Activated CD8-positive, alpha-beta memory T cell treated with anti-CD3 and anti-CD28 coated beads for 4 hours (primary cell): ENCODE measurements at places on chromosomes 2 and 18.

DNA sequence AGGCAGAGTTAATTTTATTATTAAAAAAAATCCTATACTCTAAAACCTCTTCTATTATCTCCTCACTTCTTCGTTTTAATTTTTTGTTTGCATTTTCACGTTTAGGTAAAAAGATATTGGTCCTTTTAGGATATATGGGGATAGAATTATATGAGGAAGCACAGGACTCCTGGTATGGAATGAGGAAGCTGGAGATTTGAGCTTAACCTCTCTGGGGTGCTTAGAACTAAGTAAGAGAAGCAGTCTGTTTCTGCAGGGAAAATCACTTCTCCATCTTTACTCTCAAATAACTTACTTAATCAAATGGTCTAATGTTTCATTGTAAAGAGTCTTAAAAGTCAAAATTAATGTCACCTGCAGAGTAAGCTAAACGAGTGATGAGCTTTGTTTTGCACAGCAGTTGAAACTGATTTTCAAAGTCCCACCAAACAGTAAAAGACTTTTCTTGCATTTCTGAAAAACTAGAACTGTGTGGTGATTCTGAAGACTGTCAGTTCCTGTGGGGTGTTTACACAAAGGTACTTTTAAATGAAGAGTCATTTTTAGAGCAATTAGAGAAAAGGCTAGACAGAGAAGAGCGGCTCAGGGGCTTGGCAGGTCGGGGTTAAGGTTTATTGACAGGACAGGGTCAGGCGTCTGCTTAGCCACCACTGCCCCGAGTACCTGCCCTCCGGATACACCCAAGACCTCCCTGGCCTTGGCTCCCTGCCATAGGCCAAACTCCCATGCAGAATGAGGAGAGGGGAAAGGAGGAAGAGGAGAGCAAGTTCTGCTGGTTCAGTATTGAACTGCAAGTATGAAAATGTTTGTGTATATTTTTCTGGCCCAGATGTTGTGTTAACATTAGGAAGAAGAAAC is 21.6 kb downstream of the METAP1D start:
- no peak for DNase-seq

DNA sequence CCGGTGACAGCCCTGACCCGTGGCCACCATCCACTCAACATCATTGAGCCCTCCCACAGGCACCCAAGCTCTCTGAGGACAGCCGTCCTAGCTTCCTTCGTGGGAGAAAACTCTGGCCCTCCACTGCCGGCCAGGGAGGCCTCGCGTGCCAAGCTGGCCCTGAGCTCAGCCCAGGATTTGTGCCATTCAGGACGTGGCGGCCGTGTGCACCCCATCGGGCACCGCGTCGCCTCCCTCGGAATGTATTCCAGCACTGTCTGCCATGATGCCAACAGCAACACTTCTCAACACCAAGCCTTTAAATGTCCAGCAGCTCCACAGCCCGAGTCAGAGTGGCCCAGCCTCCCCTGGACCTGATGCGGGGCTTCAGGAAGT is 35.7 kb downstream of the ZNF516 start:
- no peak for DNase-seq

- no peak for DNase-seq
Observed at GRCh38 chr18:36942264-36942663, 113.3 kb downstream of the KIAA1328 start.

DNA sequence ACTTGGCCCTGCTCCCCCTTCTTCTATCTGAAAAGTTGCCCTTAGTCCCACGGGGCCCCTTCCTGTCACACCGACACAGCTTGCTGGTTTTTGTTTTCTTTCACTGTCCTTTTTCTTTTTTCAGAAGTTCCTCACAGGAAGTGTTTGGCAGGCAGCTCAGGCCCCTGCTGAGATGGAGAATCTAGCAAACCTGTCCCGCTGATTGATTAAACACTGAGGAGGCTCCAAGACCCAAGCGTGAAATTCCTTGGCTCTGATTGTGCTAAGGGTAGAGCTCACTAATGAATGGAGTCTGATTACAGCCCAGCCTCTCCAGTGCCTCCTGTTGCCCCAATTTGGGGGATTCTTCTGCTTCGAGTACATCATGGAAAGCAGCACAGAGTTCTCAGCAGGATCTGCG is 365.9 kb upstream of the MEX3C start:
- no peak for DNase-seq

DNA sequence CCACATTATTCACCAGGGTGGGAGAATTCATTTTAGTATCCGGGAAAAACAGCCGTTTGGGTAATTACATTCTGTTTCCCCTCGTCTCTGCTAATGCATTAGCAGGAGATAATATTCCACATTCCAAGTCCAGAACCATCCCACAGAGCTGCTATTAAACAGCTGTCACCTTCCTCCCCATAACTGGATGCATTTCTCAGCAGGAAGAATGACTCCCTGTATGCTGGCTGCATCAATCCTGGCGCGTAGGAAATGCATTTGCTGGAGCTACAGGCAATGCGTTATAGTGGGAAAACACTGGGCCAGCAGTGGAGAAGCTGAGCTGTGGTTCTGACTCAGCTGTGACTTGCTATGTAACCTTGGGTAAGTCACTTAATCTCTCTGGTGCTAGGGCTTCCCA is 246.0 kb downstream of the CLIP4 start:
- no peak for DNase-seq

GRCh38 chr2:200379481-200380090 is 73.1 kb downstream of the SPATS2L start:
- DNase-seq: no peak

DNA sequence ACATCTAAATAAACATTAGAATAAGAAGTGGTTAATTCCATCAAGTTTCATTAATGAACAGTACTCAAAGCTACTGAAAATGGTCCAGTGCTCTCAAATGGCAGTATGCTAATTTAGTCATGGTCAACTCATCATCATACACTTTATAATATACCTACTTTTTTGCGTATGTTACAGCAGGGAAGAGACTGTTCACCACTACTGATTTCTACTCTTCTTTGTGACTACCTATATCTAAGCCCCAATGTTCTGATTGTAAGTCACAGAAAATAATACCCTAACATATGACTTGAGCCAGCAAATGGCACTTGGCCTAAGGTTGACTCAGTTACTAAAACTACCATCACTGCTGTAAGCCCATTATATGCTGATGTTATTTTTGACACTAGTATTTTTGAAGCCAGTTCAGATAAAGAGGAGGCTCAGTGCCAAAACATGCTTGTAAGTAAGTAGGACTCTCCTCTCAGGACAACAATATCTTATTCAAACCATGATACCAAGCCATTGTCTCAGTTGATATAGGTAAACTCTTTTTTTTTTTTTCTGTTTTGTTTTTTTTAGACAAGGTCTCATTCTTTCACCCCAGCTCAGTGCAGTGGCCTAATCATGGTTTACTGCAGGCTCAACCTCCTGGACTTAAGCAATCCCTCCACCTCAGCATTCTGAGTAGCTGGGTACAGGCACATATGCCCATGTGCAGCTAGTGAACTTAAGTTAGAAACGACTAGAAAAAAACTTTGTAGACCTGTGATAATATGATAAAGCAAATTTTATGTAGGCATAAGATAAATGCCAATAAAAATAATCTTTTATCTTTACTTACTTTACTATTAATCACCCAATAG is 266.9 kb downstream of the ZNF385B start:
- DNase-seq: no peak

DNA sequence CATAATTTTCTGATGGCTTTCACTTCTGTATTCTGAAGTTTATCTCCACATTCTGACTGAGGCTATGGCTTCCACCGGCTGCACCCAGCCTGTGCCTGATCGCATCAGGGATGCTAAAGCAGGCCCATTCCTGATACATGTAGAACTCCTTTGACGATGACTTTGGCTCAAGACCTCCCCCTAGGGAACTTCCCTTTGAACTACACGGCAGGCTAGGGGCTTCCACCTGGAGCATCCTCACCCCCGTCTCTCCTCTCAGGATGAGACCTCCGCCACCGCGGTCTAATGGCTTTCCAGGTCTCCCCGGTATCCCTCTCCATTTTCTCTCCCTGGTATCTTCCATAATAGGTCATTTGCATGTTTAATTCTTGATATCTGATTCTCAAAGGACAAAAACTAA is 214.9 kb upstream of the CHST9 start:
- DNase-seq: no peak

DNA sequence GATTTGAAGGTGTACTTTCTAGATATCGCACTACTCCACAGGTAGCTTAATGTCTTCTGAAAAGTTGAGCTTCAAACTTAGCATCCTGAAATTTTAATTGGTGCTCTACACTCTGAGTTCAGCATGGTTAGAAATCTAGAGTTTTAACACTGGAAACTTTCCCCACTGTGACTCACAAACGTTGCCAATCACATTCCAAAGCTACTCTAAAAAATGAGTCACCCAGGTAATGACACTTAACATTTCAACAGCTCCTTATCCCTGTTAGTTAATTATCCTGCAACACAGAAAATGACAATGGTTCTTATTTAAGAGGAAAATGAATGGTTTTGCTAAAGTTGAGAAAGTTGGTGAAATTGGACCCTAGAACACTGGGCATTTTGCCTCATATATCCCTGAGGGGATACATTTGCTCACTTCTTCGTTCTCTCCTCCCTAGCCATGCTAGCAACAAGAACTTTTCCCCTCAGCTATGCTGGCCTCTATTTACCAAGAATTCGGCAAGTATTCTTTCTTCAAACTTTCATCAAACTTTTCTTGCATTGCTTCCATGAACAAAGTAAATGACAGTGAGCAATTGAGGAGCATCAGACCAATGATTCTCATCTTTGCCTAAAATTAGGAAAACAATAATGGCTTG is 1024.1 kb upstream of the KLHL29 start:
- DNase-seq: no peak

DNA sequence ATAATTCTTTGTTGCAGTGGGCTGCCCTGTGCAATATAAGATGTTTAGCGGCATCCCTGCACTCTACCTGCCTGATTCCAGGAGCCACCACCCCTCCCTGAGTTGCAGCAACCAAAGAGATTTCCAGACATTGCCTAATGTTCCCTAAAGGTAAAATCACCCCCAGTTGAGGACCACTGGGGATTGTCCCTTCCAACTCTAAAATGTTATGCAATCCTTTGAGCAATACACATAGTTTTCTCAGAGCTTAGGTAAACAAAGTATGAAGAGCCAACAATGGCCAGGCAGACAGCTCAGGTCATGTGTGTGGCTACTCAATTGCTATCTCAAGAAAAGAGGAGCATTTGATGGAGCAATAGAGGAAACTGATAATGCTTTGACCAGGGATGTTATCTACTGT is 87.0 kb downstream of the XDH start:
- DNase-seq: no peak

- no peak for DNase-seq
Observed at GRCh38 chr2:238171575-238172187, 12.9 kb downstream of the ERFE start.

DNA sequence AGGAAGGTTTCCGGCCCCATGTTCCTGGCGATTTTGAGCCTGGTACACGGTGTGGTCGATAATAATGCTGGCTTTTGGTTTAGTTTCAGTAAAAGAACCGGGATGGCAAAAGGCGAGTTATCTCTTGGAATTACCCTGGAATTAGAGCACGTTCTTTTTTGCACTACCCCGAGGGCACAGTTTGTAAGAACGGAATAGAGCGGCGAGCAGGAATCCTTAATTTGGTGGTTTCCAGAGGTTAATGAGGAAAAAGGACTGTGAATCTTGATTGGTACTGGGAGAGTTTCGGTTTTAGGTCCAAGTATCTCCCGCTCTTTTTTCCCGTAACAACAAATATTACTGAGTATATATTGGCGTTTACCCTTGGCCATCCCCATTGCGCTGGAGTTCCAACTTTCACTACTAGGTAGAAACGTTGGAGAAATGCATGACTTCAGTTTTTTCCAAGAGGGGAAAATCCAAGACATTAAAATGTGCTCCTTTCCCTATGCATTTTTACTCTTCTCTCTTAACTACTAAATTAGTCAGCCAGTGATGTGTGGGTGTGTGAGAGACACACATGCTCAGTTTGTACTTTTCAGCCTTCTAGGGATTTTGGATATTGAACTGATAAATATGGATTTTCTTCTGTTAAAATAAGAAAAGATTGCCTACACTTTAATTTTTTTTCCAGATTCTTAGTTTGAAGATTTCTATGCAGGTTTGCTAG is 160.8 kb downstream of the AGPS start:
- no peak for DNase-seq

DNA sequence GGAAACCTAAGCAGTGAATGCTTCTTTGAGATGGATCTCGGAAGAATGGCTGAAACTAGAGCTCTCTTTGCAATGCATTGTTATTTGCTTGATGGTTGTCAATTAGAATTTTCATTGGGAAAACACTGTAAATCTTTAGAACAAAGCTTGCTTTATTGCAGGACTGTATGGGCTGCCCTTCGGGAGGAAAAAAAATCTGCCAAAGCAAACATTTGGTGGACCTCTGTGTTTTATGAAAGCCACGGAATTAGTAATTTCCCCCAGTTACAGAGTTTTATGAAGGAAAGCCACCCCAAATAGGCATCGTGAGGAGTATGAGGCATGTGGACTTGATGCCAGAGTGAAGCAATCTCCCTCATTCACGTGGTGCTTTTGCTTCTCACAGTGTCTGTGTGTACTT is 33.5 kb downstream of the RHBDD1 start:
- DNase-seq: no peak

GRCh38 chr2:157526070-157526469 is 82.2 kb upstream of the CYTIP start:
- DNase-seq: no peak
